IMR-90 (cell line): ENCODE measurements at places on chromosomes 2 and 18. TPM values are rescaled to one million over a fixed set of nuclear protein-coding genes. Genes with fewer than 3 reads are reported as not detected.
A peak's percentile ranks its signal among the peaks of the same experiment; 100 is the strongest.

DNA sequence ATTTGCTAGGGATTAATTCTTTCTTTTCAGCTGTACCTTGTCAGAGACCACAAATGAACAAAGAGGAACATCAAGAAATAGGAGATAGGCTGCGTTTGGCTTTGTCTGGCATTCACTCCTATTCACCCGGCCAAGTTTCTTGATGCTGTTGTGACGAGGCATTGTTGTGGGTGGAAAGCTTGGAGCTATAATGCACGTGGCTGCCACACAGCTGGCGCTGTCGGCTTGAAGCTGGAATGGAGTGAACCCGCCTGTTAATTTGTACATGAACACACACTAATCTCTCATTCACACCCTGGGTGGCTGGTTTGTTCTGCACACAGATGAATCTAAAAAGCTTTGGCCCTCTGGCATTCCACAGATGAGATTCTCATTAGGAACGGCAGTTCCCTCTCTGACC lies 274.9 kb upstream of the GYPC start:
- no peak for DNase-seq

DNA sequence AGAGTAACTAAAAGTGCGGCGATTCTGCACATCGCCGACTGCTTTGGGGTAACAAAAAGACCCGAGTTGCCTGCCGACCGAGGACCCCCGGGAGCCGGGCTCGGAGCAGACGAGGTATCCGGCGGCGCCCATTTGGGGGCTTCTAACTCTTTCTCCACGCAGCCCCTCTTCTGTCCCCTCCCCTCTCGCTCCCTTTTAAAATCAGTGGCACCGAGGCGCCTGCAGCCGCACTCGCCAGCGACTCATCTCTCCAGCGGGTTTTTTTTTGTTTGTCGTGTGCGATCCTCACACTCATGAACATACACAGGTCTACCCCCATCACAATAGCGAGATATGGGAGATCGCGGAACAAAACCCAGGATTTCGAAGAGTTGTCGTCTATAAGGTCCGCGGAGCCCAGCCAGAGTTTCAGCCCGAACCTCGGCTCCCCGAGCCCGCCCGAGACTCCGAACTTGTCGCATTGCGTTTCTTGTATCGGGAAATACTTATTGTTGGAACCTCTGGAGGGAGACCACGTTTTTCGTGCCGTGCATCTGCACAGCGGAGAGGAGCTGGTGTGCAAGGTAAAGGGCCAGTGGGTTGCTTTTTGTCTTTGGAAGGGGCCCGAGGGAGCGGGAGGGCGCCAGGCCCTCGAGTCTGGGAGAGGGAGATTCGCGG lies 1.4 kb downstream of the TRIB2 start:
- DNase-seq, result peak; percentile 27

DNA sequence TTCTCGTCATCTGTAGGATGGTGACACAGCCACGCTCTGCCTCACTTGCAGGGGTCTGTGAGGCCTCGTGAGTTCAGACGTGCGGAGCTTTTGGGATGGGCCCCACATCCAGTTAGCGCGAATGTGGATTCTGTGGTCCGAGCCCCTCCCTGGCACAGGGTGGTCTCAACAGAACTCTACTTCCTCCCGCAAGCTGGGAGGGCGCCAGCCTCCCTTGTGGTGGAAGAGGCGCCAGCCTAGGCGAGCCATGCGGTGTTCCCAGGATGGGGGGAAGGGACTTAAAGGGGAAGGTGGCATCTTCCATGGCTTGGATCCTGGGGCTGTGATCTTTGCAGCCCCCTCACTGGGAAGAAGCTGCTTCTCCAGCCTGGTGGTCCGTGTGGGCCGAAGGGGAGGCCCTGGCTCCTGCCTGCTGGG lies 1.4 kb downstream of the SNORC start:
- DNase-seq, result no peak

DNA sequence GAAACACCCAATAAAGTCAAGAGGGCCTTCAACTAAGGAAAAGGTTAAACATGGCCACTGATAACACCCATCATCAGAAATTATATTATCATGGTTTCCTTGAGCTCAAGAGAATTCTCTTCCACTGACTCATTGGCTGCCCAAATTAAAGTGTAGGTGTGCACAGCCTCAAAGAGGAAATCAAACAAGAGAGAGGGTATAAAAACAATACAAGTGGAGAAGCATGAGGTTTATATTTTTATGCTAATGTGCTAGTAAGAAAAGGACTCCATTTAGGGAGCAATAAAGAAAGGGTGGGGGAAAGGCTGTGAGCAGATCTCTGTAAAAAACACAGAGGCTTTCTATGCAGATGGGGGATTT lies 168.8 kb upstream of the VRK2 start:
- no peak for DNase-seq

GRCh38 chr2:201233192-201233811 lies 27.0 kb upstream of the CASP8 start:
- DNase-seq, result no peak

- no peak for DNase-seq
These were observed 31.9 kb downstream of the ADI1 start for GRCh38 chr2:3487432-3487831.

- DNase-seq, result no peak
These were observed 548.8 kb upstream of the NRP2 start for GRCh38 chr2:205133544-205133943.

DNA sequence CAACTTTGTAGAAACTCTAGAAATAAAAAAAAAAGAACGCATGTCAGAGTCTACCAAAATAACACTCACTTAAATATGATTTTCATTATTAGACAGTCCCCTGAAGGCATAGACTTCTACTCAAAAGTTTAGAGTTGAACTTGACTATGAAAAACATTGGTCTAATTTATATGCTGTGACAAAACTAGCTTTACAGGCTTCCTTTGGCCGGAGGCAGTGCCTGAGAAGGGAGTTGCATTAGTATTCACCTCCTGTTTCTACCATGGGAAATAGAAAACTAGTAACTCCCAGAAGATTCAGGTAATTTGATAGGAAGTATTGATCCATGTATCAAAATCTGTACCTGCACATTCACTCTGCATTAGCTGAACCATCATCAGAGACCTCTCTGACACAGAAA lies 163.4 kb upstream of the NOSTRIN start:
- DNase-seq, result no peak

GRCh38 chr2:240205348-240205747 lies 64.9 kb upstream of the OTOS start:
- peak; percentile 77 for DNase-seq

- DNase-seq, result no peak
These were observed 104.8 kb upstream of the CYP1B1 start for GRCh38 chr2:38180754-38181153.

GRCh38 chr2:240954436-240955305 lies 43.7 kb upstream of the SNED1 start:
- DNase-seq, result no peak

DNA sequence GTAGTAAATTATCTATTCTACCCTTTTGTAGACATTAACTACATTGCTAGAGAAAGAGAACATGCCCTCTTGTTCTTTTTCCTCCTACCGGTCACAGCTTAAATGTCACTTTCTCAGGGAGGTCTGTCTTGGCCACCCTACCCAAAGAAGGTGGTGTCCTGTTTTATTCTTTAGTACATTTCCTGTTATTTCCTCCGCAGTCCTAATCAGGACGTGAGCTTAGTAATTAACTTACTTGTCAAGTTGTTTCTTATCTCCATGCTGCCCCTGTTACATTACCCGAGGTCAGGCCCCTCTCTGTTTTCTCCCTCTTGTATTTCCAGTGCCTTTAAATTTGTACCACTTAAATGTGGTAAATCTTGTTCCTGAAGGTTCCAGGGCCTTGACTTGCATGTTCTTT lies 73.7 kb upstream of the RMDN2 start:
- no peak for DNase-seq

DNA sequence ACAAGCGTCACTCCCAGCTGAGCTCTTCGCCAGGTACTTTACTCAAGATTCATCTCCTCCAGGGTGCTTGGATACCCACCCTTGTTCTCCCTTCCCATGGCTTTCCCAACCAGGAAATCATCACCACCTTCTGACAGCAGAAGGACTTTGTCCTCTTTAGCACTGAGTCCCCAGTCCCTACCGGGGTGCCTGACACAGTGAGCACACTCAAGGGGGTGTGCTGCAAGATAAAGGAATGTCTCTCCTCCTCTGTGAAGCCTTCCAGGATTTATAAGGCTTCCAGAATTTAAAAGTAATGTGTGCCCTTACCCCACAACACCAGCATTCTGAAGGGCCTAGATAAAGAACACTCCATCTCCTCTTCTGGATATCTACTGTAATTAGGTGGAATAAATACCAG lies 39.6 kb downstream of the ACVR1 start:
- no peak for DNase-seq

DNA sequence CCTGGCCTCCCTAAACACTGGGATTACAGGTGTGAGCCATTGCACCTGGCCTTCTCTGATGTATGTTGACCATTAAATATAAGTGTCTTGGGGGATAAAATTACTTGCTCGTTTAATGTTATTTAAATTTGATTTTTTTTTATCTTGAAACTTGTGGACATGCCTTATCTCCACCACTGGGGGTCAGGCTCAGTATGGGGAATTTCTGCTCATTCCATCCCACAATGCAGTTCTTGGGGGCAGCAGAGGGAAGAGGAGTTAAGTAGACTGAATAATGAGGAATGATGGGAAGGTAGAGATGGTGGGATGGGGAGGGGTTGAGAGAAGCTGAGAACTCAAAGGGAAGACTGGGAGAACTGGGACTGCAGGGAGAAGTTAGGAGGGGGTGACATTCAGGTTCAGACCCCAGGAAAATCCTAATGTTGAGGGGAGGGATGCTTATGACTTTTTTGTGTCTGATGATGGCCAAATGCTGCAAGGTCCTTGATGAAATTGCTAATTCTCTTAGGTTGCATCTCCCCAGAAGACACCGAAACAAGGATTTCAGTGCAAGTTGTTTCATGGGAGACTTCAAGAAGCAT lies 174.2 kb downstream of the MIB1 start:
- DNase-seq, result peak; percentile 62

DNA sequence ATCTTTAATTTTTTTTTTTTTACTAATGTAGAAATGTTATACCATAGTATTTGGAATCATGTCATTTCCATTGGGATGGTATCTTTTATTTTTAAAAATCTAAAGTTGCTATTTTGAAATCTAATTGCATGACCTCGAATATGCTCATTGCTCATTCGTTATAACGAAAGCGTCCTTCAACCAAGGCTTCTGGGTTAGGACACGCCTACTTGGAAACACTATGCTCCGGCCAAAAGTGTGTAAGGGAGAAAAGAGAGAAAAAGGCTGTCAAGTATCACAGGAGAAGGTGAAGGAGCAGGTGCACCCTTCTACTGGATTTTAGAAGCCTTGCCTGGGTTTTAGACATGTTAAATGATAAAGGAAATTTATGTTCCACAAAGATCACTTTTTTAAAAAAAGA lies 465.9 kb upstream of the ID2 start:
- no peak for DNase-seq

- no peak for DNase-seq
These were observed 17.4 kb downstream of the NTSR2 start for GRCh38 chr2:11652553-11652952.

GRCh38 chr18:36196238-36196995 lies 9.1 kb downstream of the MOCOS start:
- no peak for DNase-seq

DNA sequence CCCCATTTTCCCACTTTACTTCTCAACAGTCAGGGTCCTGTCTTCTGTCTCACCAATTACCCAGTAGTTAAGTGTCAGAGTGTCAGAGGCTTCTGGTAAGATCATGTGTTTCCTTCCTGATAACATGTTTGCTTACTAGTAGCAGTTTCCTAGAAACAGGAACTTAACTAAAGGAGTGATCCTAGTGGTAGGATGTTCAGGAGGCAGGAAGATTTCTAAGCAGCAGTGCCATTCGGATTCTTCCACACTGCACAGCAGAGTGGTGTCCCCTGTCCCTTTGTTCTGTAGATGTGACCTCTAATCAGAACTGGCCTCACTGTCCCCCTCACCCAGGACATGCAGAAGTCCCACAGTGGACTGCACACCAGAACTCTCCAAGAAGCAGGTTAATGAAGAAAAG lies 221.8 kb upstream of the OSR1 start:
- DNase-seq, result no peak

DNA sequence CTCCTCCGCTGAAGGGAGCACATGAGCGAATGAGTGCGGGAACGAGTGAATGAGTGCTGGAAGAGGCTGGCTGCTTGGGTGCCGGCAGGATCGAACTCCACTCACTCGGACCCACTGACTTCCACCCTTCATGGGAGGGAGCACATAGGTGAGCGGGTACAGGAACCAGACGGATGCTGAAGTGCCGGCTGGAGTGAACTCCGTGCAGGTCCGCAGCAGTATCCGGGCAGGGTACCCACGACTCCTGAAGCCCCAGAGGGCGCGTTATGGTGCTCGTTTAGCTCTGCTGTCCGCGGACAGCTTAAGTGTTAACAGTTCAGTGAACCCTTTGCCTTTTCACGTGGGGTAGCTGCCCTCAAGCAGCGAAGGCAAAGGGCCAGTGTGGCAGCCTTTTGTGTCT lies 23.2 kb downstream of the RPRM start:
- DNase-seq, result no peak

DNA sequence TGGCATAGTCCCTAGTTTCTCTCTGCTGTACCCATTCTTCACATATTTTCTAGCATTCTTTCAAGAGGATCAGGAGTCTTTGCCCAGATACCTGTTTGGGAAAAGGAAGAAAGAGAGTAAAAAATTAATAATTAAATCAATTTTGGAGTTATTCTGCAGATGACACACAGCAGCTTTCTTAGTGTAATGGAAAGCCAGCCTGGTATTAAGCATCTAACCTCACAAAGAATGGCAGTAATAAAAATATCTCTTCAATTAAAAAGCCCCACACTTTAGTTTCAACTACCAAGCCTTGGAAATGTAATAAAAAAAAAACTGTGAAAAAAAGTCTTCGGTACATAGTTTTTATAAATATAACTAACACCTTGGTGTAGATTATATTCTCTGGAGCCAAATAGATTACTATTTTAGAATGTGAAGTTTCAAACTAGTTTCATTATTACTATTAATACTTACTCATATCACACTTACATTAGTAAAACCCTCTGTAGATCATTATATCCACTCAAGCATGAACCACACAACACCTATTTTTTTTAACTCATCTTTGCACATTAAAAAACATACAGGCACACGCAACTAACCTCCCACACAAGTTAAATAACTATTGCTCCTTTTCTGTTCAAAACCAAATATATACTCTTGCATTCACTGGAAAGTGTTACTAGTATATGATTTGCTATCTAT lies 90.9 kb downstream of the GPD2 start:
- DNase-seq, result no peak

- DNase-seq, result no peak
These were observed 1274.5 kb upstream of the CRIM1 start for GRCh38 chr2:35081001-35081621.

SRD5A2 gene
- polyA plus RNA-seq, result not detected in 2 replicates

KHK gene
- 0.80 and 0.82 TPM in 2 replicates for polyA plus RNA-seq

MATN3 gene
- polyA plus RNA-seq, result 2.2 and 3.0 TPM in 2 replicates

GNLY gene
- polyA plus RNA-seq, result not detected in 2 replicates

ANKRD30BL gene
- not detected in 2 replicates for polyA plus RNA-seq

SCTR gene
- not detected in 2 replicates for polyA plus RNA-seq

POMC gene
- polyA plus RNA-seq, result 0.17 and 0.47 TPM in 2 replicates

LAPTM4A gene
- polyA plus RNA-seq, result 378 and 401 TPM in 2 replicates
